Fibroblast of lung (primary cell): ENCODE measurements at places on chromosomes 11 and 22. TPM values are rescaled to one million over a fixed set of nuclear protein-coding genes. Genes with fewer than 3 reads are reported as not detected.

Gene PATE1
- not detected in 2 replicates for total RNA-seq

Gene THY1
- 105 and 292 TPM in 2 replicates for total RNA-seq

Gene C11orf21
- total RNA-seq = under 0.01 TPM in 1 of 2 replicates, not detected in the other

Gene KRTAP5-8
- total RNA-seq = not detected in 2 replicates

Gene MMP8
- total RNA-seq = under 0.01 TPM in 1 of 2 replicates, not detected in the other

Gene POU2AF2
- not detected in 2 replicates for total RNA-seq

Gene BTBD18
- not detected in 2 replicates for total RNA-seq

Gene VSIG10L2
- total RNA-seq = not detected in 2 replicates

Gene BDNF
- 6.4 and 16.7 TPM in 2 replicates for total RNA-seq

Gene KIAA0930
- total RNA-seq = 20.5 and 30.9 TPM in 2 replicates

Gene PHF5A
- 63.3 and 64.2 TPM in 2 replicates for total RNA-seq

Gene SBF2
- total RNA-seq = 67.3 and 95.9 TPM in 2 replicates

Gene TRIM49D1
- total RNA-seq = not detected in 2 replicates

Gene CRYBB2
- not detected in 2 replicates for total RNA-seq

Gene PDGFB
- under 0.01 TPM in 1 of 2 replicates, not detected in the other for total RNA-seq

Gene TBX1
- not detected in 2 replicates for total RNA-seq

Gene SCARF2
- 12.8 and 14.5 TPM in 2 replicates for total RNA-seq

Gene TRABD
- total RNA-seq = 15.2 and 17.2 TPM in 2 replicates

Gene INSC
- 0.77 and 8.3 TPM in 2 replicates for total RNA-seq

Gene ANGPTL5
- total RNA-seq = 0.17 and 0.77 TPM in 2 replicates

Gene OR2AT4
- not detected in 2 replicates for total RNA-seq

Gene LMO1
- total RNA-seq = not detected in 2 replicates
